NCI-H1092 (cell line): ENCODE measurements at places on chromosomes 7 and 10.

DNA sequence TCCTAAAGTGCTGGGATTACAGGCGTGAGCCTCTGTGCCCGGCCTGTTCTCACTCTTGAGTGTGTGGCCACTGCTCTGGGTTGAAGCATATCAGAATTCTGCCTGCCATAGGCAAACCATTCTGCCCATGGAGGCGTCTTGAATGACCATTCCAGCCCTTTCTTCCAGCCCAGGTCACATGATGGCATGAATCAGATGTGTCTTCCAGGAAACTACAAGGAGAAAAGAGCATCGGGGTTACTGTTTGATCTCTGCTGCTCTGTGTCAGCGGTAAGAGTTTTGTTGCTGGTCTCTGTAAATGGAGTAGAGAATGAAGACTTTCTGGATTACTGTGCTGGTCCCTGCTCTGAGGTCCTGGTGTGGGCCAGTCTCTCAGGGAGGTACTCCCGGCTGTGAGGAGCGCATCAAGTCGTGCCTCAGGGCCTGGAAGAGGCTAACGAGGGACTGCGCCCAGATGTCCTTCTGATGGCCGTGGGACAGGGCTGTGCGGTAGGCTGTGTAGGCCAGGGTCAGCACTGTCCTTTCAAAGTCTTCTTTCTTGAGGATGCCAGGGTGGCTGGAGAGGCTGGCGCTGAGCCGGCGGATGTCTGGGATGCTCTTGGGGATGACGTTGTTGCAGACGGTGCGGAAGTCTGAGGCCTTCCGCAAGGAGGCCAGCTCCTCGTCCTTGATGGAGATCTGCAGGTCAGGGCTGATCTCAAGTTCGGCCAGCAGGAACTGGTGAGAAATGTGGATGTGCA lies 5.8 kb upstream of the SLC13A4 start:
- no peak for DNase-seq

GRCh38 chr7:101390901-101391301 lies 28.2 kb downstream of the COL26A1 start:
- no peak for DNase-seq

DNA sequence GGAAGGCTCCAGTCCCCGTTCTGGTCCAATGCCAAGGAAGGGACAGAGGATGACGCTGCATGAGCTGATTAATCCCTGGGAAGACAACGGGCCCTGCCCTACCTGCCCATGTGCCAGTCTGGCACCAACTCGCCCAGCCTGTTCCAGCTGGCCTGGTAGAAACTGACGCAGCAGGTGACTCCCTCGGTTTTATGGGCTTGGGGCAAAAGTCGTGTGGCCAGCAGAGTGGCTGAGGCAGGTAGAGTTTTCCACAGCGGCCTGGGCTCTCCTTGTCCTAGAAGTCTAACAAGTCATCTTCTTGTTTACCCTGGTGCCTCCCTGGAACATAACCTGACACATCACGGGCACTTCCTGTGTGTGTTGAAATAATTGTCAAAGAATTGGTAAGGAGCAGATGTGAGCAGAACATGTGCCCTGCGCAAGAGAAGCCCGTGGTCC lies 20.4 kb upstream of the LMTK2 start:
- DNase-seq = no peak

DNA sequence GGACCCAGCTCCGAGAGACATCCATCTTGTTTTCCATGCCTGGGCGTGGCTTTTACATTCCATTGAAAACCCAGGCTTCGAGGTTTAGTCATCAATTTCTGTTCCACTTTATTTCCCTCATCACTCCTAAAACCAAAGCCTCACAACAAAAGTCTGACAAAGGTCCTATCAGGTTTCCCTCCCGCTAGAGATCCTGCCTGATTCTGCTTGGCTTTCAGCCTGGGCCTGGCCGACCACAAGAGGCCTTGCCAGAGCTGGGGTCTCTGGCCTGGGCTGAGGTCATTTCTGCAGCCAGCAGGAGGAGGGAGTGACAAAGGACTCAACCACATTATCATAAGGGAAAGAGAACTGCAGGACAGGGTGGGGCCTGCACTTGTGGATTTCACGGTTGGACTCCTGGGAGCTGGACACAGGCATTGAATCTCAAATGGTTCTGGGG lies 167.0 kb downstream of the FANK1 start:
- no peak for DNase-seq

GRCh38 chr7:39623047-39623731 lies at the start of gene RALA:
Gene RALA (plus strand): TSS chr7:39623572. CDS start chr7:39686668, 63,096 bp downstream.
- peak; percentile 88 for DNase-seq

DNA sequence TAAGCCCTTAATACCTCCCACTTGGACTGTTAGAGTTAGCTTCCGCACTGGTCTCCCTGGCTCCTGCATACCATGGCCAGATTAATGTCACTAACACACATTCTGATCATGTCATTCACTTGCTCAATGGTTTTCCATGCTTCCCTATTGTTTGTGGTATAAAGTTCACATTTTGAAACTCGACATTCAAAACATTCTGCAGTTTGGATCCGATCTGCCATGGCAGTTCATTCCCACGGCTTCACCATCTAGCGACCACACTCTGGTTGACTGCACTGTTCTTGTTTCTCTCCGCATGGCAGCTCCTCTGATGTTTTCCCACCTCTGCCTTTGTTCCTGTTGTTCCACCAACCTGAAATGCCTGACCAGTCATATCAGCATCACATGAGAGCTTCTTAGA lies 87.4 kb upstream of the WAC start:
- DNase-seq = no peak

GRCh38 chr7:144776447-144776846 lies 59.4 kb downstream of the TPK1 start:
- DNase-seq = peak; percentile 6

GRCh38 chr7:156753229-156753560 lies 112.6 kb downstream of the RNF32 start:
- no peak for DNase-seq

GRCh38 chr10:101319241-101319915 lies 34.6 kb upstream of the BTRC start:
- no peak for DNase-seq

DNA sequence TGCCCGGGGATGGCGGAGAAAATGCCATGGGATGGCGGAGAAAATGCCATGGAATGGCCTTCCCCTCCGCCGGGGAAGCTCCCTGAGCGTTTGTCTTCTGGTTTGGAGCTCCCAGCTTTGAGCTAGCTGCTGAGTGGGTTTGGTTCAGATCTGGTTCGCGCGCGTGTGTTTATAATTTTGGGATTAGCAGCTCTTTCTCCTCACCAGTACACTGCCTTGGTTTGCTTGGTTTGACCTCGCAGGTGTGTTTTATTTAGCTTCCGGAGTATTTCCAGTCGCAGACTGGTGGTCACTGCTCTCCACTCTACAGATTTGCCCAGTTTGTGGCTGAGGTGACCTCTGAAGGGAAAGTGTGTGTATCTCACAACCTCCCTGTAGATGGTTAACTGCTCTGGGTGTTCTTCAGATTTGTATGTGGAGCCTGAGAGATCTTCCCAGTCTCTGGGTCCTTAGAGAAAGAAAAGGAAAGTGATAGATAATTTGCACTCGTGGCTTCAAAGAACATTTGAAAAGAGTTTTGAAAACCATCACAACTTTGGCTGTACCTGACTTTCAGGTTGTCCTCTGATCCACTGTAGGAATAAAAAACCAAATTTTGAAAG lies 597 bp downstream of the ZNF277 start:
- DNase-seq = no peak

DNA sequence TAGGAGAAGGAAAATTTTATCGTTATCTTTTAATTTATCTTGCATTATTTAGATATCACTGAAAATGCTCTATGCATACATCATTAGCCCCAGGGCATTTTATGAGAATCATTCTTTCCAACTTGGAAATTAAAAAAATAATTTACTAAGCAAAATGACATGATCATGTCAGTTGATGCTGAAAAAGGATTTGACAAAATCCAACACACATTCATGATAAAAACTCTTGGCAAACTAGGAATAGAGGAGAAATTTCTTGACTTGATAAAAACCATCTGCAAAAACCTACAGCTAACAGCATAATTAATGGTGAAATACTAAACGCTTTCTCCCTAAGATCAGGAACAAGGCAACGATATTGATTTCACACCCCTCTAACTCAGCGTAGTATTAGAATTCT lies 40.2 kb upstream of the RSU1 start:
- no peak for DNase-seq

- no peak for DNase-seq
Observed at GRCh38 chr10:60795465-60796202, 17.4 kb downstream of the CDK1 start.

- no peak for DNase-seq
Observed at GRCh38 chr10:124675261-124675660, 68.9 kb downstream of the FAM53B start.

GRCh38 chr10:74683621-74684364 lies 142.6 kb upstream of the KAT6B start:
- no peak for DNase-seq

DNA sequence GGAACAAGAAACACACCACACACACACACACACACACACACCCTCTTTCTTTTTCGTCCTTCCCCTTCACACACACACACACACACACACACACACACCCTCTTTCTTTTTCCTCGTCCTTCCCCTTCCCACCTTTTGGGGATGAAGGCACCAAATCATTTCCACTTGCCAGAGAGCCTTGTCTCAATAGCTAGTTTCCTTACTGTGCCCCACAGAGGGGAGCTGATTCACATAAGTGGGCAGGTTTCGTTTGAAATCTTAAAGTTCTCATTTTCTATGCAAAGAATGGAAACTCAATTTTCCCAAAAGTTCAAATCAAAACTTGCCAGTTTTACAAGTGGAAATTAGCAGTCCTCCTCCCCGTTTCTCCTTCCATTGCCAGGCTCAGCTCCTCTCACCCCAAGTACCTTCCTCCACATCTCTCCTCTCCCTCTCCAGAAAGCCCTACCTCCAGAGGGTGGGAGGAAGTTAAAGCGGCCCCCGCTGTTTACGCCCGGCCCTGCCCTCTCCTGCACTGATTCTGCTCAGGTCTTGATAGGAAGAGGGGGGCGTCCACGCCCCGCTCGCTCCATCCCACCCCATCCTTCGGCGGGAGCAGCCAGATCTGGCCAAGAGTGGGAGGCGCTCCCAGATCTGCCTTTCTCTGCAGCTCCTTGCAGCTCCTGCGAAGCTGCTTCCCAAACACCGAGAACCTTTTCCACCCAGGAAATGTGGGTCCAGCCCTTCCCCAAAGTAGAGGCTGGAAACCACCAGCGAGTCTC lies 1.3 kb downstream of the CTTNBP2 start:
- DNase-seq = no peak

GRCh38 chr7:46195934-46196333 lies 274.9 kb upstream of the IGFBP3 start:
- no peak for DNase-seq

GRCh38 chr7:44366986-44367385 lies 41.6 kb upstream of the CAMK2B start:
- no peak for DNase-seq

DNA sequence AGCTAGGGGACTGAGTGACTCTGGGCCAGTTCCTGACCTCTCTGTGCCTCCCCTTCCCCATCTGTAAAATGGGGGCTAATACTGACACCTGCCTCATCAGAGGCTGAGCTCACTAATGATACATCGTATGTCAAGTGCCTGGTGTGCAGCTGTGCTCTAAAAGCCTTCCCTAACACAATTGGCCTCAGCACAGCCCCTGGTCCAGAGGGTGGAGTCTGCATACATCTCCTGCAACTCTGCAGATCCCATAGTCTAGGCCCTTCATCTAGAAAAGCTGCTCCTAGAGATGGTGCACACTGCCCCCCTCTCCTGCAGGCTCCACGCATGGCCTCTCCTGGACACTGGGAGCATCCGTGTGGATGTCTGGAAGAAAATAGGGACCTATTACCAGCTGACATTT lies 255.0 kb downstream of the RPS24 start:
- DNase-seq = no peak

GRCh38 chr10:29119374-29119773 lies 169.5 kb upstream of the LYZL1 start:
- no peak for DNase-seq

GRCh38 chr10:44207160-44207559 lies 177.7 kb downstream of the CXCL12 start:
- no peak for DNase-seq

- no peak for DNase-seq
Observed at GRCh38 chr7:88318196-88318595, 11.5 kb upstream of the STEAP4 start.

DNA sequence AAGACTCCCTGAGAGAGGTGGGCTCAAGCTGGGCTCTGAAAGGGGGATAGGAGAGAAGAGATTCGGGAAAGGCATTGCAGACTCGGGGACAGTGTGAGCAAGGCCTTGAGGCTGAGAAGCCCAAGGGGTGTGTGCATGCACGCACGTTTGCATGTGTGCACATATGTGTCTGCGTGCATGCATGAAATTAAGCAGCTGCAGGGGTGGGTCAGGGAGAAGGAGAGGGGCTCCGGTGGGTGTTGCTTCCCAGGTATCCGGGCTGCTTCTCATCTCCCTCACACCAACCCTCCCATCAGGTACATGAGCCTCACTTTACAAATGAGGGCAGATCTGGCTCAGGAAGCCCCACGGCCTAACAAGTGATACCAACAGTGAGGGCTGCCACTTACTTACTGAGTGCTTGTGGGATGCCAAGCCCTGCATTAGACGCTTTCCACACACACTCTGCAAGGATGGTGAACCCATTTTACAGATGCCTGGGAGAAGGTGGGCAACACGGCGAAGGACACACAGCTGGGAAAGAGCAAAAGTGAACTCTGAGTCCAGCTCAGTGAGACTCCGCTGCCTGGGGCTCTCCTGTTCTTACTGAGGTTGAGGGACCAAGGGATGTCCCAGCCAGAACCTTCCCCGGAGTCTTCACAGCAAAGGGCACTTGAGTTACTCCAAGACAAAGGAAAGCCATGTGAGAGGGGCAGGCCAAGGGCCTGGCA lies 26.4 kb downstream of the ZCCHC24 start:
- no peak for DNase-seq

GRCh38 chr10:132807621-132808049 lies 21.7 kb upstream of the NKX6-2 start:
- no peak for DNase-seq

DNA sequence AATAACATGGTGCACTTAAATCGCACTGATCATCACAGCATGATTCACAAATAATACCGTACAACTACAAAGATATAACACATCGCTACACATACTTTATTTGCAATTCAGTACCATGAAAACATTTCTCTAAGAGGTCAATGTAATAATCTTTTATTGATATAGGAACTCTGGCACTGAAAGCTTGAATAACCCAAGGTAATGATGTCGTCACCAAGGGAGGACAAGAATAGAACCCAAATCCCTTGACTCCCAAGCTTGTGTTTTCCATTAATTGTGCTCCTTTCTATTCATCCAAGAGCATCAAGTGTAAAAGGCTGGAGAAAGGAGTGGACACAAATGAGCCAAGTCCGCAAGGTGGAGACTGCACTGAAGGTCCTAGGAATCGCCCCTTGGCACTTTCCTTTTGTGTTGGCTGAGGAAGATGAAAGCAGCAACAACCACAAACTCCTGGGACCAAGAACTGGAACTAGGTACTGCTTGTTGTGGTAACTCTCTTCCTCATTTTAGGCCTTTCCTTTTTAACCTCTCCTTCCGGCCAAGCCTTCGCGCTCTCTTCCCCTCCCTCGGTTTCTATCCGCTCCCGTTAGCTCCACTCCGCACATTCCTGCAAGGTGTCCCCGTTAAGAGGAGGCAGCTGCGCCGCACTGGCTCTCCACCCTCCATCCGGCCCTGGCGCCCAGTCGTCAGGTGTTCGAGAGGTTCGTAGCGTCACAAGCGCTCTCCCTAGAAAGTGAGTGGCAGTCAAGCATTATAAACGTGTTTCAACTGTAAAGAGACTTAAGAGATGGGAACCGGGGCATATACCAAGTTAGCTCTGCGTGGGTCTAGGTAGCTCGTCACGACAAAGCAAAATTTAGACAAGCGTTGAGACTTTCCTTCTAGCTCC lies 1.0 kb upstream of the CBLL1 start:
- DNase-seq = no peak
